ENCODE measurements at places on chromosomes 4 and X.
A peak's percentile ranks its signal among the peaks of the same experiment; 100 is the strongest.

- no peak for DNase-seq
Measured at GRCh38 chr4:188624370-188624769, 485.1 kb downstream of the TRIML1 start.

DNA sequence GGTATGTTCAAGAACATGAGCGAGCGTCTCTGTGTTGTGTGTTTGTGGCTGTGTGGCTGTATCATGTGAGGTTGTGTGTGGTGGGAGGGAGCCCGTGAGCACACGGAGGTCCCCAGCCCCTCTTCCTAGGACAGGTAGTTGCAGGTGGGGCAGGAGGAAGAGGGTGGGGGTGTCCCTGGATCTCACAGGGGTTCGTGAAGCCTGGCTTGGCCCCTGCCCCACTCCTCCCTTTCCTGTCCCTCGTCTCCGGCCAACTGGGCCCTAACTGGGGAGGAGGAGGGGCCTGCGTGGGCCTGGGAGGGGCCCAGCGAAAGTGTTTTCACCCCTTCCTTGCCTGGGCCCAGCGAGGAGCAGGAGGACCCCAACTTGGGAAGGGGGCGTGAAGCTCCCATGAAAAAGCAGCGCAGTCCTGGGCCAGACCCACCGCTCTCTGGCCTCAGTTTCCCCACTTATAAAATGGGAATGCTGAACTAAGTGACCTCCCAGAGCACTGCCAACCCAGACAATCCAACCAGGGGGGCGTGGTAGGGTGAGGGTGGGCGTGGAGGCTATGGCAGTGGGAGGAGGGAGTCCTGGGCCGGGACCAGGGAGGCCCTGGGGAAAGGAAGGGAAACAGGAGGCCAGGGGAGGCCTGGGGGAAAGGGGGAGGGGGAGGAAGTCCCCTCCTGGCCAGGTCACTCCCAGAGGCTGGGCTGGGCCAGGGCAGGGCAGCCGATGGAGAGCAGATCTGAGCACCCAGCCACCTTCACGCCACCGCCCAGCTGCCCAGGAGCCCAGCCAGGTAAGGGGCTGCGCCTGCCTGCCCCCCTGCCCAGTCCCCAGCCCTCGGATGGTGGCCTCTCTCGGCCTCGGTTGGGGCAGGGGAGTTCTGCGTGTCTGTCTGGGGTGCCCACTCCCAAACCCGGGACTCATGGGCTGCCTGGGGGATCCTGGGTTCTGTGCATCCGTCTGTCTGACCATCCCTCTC, at the start of gene AVPR2:
Gene AVPR2 (plus strand): TSS at position 683 of the 967 bp plus-strand sequence. CDS start 473 bp downstream, outside the sequence.
- no peak for DNase-seq

- DNase-seq: peak; percentile 36
Measured at GRCh38 chrX:70479922-70480659, 35.5 kb downstream of the DLG3 start.

GRCh38 chr4:29770627-29771026, 949.5 kb upstream of the PCDH7 start:
- DNase-seq: peak; percentile 2

DNA sequence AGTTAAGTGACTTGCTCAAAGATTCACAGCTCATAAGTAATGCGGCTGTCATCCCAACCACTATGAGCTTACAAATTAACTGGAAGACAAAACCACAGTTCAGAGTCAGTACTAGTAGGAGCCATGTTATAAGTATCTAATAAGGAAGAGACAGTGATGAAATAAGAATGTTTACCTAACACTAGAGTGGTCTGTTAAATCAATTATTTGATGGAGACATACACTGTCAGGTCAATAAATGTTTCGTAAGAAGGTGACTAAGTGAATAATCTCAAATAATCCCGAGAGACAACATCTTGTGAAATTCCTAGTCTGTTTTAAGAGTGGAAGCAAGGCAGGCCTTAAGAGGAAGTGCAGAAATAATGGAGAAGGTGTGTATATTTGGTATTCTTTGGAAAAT, 25.8 kb upstream of the AMELX start:
- DNase-seq: peak; percentile 36

DNA sequence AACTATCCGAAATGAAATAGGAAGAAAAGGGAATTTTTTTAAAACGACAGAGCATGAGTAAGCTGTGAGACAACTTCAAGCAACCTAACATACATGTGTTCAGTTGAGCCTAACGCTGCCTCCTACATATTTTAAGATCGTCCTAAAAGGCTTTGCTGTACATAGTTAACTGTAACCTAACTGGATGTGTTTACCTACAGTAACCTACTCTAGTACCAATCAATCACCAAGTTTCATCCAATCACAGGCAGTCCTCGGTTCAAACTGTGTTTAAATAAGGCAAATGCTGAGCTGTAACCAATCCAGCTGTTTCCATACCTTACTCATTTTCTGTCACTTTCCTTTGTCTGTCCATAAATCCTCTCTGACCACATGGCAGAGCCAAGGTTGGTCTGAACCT, 17.1 kb downstream of the RCHY1 start:
- peak; percentile 39 for DNase-seq

GRCh38 chr4:158787709-158788475, 19.1 kb downstream of the FNIP2 start:
- DNase-seq: no peak

GRCh38 chr4:138555584-138555983, 313.4 kb upstream of the SLC7A11 start:
- DNase-seq: peak; percentile 61

- no peak for DNase-seq
Measured at GRCh38 chr4:154602404-154603020, 9.9 kb downstream of the FGG start.

GRCh38 chr4:52751487-52751911, 274 bp upstream of the ERVMER34-1 start:
- DNase-seq: peak; percentile 40

GRCh38 chrX:15853586-15854079, 980 bp downstream of the AP1S2 start:
- DNase-seq: peak; percentile 4

DNA sequence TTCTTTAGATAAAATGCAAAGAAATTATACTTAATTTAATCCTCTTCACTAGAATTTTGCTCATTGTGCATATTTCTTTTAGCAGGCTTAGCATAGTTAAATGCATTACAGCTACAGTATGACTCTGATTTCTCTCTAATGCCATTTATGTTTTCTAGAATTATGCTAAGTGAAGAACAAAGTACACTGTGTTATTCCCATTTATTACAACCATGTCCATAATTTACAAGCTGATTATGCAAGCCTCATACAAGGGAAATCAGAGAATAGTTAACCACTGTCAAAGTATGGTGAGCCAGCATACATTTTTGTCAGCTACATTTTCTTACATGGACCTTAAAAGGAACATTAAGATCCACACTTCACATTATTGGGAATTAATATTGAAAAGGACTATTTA, 99.1 kb downstream of the MAB21L2 start:
- DNase-seq: peak; percentile 12

GRCh38 chr4:185309770-185310169, 86.0 kb downstream of the LRP2BP start:
- no peak for DNase-seq

- peak; percentile 41 for DNase-seq
Measured at GRCh38 chrX:22652596-22652995, 347.2 kb upstream of the DDX53 start.

GRCh38 chr4:27178061-27178460, 317.4 kb downstream of the STIM2 start:
- no peak for DNase-seq

DNA sequence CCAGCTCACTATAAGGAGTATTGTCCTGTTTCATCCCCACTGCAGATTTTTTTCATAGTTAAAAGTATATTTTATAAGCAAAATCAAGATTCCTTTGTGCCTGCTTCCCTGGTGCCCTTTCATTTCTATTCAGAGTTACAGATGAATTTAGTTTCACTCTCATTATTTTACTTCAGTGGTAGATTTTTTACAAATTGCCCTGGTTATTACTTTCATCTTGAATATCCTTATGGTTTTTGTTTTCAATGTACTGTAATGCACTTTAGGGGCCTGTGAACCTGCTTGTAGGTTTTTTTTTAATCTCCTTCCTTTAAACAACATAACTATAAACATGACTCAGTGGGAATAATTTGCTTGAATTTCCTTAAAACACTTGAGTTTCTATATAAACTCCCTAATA, 126.8 kb downstream of the GPR143 start:
- DNase-seq: no peak

GRCh38 chr4:10098780-10099160, 17.8 kb downstream of the WDR1 start:
- peak; percentile 75 for DNase-seq

GRCh38 chr4:6724421-6725111, 8.6 kb downstream of the BLOC1S4 start:
- no peak for DNase-seq

- DNase-seq: no peak
Measured at GRCh38 chr4:187544461-187545053, 451.0 kb upstream of the ZFP42 start.

DNA sequence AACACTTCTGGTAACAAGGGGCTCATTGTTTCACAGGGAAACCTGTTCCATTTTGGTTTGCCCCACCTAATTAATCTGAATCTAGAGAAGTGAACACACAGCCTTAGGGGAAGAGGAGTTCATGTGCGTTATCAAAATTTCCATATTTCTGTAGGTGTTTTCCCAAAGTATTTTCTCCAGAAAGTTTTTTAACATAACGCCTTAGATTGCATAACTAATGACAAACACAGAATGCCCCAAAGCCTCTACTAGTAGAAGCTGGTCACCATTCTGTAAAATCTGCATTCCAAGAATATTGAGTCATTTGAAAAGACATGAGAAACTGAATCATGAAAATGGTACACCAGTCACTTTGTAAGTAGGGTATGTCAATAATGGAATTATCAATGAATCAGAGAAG, 41.1 kb downstream of the IL13RA2 start:
- DNase-seq: peak; percentile 22

DNA sequence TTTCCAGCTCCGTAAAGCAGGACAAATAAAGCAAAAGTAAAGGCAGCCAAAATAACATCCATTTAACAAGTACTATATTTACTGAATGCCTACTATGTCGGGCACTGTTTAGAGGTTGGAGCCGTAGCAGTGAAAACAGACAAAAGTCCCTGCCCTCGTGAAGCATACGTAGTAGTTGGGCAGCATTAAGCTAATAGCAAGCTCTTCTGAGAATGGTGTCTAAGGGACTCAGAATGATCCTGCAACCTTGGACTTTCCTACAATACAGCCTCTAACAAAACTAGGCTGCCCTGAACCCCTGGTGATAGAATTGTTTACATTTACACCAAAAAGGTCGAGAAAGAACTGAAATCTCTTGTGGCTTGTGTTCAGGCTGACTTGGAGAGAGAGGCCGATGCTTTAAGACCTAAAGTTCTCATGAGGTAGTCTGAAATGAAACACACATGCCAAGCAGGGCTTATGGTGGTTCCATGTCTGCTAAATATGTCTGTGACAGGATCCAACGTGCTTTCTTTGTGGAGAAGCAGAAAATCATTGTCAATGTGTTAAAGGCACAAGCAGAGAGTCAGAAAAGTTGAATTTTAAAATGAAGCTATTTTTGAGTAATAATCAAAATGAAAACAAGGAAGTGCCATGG, 898 bp upstream of the PDGFC start:
- DNase-seq: no peak

DNA sequence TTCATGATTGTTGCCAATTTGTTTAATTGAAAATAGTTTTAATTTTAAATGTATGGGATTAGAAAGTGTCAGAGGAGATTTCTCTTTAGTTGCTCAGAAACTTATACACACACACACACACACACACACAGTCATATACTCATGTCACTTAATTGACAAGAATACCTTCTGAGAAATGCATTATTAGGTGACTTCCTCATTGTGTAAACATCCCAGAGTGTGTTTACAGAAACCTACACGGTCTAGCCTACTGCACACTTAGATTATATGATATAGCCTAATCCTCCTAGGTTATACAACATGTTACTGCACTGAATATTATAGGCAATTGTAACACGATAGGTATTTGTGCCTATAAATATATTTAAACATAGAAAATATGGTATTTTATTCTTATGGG, 1327.4 kb downstream of the FSTL5 start:
- DNase-seq: no peak

GRCh38 chrX:95903975-95904374, 780.7 kb upstream of the DIAPH2 start:
- DNase-seq: no peak

DNA sequence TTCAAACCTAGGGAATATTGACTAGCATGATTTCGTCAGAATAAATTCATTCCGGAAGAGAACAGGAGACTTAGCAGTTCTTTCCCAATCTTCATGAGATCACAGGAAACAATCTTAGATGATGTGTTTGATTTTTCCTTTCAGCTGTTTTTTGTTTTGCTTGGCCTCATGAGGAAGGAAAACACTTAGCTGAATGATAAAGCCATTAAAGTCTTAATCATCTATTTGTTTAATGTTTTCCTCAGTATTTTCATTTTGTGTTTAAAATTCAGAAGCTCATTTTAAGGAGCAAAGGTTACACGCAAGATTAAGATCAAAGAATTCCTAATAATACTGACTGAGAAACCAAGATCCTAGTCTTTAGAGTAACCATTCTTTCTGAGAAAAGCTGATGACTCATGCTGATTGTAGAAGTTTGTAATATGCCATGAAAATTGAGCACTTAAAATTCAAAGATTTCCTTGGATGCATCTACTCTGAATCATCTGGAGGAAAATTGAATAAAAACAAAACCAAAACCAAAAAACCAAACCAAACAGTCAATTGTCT, 15.4 kb upstream of the TBC1D19 start:
- DNase-seq: peak; percentile 78

DNA sequence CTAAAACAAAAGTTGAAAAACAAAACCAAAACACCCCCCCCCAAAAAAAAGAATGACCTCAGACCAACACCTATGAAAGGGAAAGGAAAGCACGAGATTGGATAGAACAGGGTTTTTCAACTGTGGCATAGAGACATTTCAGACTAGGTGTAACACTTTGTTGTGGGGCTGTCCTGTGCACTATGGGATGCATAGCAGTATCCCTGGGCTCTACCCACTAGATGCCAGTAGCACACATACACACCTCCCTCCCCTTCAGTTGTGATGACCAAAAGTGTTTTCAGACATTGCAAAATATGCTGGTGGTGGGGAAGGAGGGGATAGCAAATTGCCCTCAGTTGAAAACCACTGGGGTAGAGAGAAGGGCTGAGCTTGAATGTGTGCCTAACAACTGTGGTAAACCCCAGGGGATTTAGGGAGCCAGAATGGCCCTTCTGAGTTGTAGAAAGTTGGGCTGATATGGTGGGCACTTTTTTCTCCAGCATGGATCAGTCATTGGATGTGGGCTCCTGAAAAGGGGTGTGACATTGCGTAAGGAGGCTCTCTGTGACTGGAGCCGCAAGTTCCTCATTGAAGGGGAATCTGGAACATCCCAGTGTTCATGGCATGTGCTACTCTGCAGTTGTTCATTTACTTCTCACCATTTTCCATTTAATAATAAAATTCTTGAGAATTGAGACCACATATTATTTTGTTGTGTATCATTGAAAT, 8.8 kb upstream of the GEMIN8 start:
- no peak for DNase-seq

- peak; percentile 72 for DNase-seq
Measured at GRCh38 chr4:30753316-30753715, 33.1 kb downstream of the PCDH7 start.

- no peak for DNase-seq
Measured at GRCh38 chrX:18889346-18890048, 94.4 kb downstream of the PHKA2 start.

- peak; percentile 18 for DNase-seq
Measured at GRCh38 chr4:141275834-141276233, 55.1 kb downstream of the ZNF330 start.

All from amniotic epithelial cell (primary cell).